ENCODE measurements at places on chromosomes 6 and 20. TPM values are rescaled to one million over a fixed set of nuclear protein-coding genes. Genes with fewer than 3 reads are reported as not detected.

DNA sequence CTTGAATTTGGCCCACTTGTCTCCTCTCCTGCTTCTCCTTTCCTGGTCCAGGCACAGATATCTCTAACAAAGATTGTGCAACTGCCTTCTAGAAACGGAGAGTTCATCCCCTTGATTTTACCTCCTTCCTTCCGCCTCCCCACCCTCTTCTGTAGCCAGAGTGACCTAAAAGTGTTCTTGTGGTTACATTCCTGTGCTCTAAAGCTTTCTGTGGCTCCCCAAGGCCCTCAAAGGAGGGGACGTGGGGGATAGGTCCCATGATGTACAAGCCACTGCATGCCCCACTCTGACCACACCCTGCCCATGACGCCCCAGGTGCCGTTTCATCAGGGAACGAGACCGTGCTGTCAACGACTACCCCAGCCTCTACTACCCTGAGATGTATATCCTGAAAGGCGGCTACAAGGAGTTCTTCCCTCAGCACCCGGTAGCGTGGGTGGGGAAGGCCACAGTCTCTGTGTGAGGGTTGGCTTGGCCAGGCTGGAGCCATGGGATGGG is 8.2 kb downstream of the CDC25B start:
- no peak for DNase-seq

DNA sequence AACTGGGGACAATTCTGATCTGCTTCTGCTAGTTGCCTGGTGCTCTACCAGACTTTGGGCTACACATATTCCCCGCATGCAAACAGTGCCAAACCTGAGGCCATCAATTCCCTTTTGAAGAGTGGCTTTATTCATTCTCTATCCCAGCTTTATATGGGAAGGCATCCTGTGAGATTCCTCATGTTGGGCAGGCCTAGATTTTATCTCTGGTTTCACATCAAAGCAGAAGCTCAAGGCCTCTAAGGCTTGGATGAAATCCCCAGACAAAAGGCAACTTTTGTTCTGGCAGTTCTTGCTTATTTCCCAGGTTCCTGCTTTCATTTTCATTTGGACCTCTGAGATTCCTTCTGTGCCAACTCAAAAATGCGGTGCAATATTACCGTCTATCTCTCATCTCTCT is 648.8 kb downstream of the QKI start:
- DNase-seq = no peak

GRCh38 chr20:24739746-24740145 is 209.3 kb upstream of the CST7 start:
- no peak for DNase-seq

DNA sequence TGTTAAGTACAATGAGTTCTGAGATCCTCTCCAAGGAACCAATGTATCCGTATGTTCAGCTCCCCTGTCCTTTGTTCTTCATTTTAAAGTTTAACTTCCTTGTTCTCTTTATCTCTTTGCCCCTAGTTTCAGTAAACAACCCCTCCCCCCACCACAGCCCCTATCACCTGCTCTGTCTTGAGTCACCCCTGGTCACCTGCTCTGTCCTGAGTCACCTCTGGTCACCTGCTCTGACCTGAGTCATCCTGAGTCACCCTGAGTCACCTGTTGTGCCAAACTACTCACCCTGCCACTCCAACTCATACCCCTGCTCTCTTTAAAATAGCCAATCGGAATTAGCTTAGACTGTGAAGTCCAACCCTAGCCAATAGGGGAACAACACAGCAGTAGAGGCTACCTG is 288.7 kb upstream of the CDYL start:
- no peak for DNase-seq

DNA sequence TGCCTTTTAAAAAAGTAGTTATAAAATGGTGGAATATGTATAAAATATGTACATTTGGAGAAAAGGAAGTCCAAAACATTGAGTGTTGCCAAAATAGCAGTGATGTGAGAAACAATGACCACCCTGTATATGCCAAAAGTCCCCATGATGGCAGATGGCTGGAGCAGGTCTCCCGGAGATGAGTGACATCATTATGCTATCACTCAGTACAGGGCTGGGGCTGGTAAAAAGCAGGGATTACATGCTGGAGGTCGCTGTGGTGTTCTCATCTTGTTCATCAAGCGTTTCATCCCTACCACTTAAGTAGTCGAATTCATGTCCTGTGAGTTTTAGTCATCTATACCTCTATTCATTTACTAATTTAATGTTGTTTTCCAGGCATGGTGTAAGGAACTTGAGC is 315.3 kb upstream of the SLC35B3 start:
- DNase-seq = no peak

DNA sequence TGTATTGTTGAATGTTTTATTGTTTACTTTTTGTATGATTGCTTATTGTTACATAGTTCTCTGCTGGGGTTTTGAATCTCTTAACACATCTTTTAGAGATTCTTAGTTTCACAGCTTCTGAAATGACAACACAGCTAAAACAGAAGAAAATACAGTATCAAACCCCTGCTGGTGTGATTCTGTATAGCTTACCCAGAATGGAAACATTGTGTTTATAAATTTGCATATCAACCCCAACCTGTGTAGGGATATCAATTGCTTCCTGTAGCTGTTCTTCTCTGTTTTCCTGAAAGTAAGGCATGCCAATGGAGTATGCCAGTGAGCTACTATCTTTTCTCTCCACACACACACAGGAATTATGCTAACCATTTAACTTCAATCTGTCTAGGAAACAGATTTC is 64.3 kb upstream of the ID4 start:
- DNase-seq = no peak

DNA sequence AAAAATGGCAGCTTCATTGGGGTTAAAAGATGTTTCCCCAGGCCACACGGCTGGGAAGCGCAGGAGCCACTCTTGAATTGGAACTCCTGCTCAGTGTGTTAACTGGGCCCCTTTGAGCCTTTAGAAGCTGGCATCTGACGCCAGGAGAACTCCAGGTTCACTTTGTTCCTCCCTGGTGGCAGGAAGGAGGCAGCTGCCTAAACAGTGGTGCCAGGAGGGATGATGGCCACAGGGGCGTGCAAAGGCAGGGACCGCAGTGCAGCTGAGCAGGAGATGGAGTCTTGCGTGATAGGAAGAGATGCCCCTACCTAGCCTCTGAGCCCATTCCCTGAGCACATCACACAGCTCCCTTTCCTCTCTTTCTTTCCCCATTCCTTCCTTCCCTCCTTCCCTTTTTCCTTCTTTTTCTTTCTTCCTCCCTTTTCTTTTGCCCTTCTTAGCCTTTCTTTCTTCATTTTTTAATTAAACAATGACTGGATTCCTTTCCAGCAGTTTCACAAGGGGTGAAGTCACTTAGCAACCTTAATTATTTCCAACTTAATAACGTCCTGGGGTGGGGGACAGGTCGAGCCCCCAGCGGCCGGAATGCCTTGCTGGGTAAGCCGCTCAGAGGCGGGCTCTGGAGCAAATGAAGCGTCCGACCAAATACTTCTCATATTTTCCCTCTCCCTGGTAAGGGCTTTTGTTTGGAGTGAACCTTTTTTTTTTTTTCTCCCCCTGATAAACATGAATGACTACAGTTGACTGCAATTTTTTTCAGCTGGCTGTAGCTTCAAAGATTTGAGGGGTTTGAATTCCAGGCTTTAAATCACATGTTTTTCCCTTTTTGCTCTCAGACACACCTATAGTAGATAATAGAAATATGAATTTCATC is 20.8 kb upstream of the BMP7 start:
- peak; percentile 50 for DNase-seq

- no peak for DNase-seq
Observed at GRCh38 chr6:127538750-127539264, 19.7 kb upstream of the MTCL3 start.

GRCh38 chr6:25882051-25882496 is 8.0 kb upstream of the SLC17A3 start:
- no peak for DNase-seq

DNA sequence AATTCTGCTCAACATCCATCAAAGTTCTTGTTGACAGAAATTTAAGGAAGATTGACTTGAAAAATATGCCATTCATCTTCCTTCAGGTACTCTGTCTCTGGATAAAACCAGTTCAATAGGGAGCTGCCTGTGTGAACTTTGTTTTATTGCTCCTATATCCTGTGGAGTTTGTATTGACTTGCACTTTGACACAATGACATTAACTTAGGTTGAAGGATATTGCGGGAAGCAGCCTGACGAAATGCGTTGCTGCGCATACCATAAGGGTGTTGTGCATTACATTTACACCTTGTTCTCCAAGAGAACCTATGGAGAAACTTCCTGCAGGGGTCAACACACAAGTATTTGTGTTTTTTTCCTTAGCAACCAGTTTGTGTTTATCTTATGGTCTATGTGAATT is 185.4 kb upstream of the GRIK2 start:
- DNase-seq = no peak

DNA sequence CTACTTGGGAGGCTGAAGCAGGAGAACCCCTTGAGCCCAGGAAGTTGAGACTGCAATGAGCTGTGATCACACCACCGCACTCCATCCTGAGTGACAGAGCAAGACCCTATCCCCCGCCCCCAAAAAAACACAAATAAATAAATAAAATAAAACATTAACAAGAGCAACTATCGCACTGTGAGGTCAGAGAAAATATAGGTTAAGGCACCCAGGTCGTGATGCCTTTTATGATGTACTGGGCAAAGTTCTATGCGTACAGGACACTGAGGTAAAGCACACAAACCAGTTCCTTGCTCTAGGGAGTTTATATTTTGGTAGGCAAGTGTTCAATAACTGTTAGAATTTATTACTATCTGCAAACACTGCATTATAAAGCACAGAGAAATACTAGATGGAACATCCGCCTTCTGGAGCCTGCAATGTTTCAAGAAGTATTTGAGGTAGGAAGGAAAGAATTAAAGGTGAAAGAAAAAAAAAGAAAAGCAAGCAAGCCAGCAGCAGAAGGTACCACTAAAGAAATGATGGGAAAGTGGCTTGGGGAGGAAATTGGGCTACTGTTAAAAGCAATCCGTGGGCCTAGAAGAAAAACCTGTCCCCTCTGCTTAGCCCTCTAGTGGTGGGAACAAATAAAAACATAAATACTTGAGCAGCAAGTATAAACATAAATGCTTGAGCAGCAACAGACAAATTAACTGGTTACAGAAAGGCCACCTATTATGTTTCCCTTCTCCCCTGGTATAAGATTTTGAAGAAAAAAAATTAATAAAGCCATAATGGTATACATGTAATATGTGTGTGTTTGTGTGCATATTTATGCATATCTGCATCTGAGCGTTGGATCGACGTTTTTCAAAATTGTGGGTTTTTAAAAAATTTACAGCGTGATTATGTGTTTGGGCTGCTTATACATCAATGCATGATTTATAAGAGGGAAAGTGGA is 128.0 kb downstream of the PHACTR1 start:
- no peak for DNase-seq

GRCh38 chr6:31568537-31568961 is 3.5 kb upstream of the LTA start:
- DNase-seq = no peak

DNA sequence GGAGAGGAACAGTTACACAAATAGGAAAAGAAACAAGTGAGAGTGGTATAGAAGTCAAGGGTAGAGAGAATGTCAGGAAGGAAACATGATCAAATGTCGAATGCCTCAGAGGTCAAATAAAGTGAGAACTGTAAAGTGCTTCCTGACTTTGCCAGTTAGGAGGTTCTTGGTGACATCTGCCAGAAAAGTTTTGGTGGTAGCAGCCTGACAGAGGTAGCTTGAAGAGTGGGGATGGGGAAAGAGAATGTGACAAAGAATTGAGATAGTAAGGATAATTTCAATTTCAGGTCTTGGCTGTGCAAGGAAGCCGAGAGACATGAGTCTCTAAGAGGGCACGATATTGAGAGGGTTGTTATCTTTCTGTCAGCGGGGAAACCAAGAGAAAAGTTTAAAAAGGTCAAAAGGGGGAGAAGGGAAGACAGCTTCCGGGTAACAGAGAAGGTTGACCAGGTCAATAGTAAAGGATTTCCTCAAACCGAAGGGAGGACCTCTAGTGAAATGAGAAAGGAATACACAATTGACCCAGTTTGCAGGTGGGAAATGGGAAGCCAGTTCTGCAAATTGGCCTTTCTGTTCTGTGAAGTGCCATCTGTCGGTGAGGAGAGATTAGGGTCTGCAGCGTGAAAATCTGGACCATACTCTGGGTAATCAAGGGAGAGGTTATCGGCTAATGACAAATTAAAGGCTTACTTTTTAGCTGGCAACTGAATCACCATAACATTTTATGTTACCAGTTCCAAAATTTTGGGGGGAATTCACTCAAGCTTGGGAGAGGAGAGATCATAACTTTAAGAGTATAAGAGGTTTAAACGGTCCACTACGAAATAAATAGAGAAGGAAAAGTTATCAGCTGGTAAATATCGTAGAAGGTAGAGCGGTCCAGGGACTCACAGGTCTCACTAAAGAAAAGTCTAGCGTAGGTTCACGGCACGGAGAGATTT is 973 bp upstream of the BRD2 start:
- no peak for DNase-seq

- no peak for DNase-seq
Observed at GRCh38 chr6:143901885-143902750, 37.8 kb downstream of the ZC2HC1B start.

DNA sequence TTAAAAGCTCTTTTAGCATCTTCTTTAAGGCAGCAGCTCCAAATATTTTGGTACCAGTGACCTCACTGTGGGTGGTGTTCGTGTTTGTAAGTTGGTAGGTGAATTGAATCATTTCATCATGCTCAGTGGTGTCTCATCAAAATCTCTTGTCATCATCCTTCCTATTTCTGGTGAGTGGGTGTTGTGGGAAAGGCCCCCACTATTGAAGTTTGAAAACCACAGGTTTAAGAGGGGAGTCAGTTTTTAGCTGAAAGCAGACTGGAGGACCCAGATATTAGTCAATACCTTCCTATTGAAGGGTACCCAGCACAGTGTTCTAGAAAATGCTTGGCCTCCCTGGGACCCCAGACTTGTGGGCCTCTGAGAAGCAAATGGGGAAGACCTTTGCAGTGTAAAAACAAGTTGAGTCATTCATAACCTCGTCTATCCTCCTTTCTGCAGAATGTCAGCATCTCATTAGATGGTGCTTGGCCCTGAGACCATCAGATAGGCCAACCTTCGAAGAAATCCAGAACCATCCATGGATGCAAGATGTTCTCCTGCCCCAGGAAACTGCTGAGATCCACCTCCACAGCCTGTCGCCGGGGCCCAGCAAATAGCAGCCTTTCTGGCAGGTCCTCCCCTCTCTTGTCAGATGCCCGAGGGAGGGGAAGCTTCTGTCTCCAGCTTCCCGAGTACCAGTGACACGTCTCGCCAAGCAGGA is 3.7 kb downstream of the PIM1 start:
- DNase-seq = no peak

HLA-DQB2 gene
- not detected for total RNA-seq

NKAPL gene
- total RNA-seq = not detected

MUC22 gene
- not detected for total RNA-seq

KIF6 gene
- not detected for total RNA-seq

TTLL9 gene
- total RNA-seq = not detected

SFTA2 gene
- not detected for total RNA-seq

BEND3 gene
- 4.5 TPM for total RNA-seq

MDFI gene
- total RNA-seq = not detected

ASXL1 gene
- 19.9 TPM for total RNA-seq

LTB gene
- not detected for total RNA-seq

ZMYND8 gene
- total RNA-seq = 6.0 TPM

CLPSL2 gene
- not detected for total RNA-seq

CHRNA4 gene
- not detected for total RNA-seq
